Activated naive CD4-positive, alpha-beta T cell treated with anti-CD3 and anti-CD28 coated beads for 36 hours (primary cell): ENCODE measurements at places on chromosomes 1 and 21.
A peak's percentile ranks its signal among the peaks of the same experiment; 100 is the strongest.

- DNase-seq, result no peak
Observed at GRCh38 chr1:211705467-211706091, 30.2 kb upstream of the NEK2 start.

DNA sequence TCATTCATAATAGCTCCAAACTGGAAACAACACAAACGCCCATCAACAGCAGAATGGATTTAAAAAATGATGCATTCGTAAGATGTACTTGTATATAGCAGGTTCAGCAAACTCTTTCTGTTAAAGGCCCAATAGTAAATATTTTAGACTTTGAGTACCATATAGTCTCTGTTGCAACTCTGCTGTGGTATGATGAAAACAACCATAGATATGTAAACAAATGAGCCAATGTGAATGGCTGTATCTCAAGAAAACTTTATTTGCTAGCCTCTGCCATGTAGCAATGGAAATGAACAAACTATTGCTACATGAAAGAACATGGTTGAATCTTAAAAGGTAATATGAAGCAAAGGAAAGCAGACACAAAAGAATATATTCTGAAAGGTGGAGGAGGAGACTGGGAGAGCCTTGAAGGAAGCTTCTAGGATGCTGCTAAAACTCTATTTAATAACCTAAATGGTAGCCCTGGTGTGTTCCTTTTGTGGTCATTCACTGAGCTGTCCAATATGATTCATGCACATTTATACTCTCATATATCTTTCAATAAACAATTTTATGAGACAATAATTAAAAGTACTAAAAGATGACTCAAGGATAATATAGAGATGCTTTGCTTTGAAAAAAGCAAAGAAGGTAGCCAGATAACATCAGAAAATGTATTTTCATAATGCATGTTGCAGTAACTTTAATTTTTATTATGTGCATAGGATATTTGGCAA lies 29.1 kb upstream of the FMO3 start:
- DNase-seq, result no peak

- no peak for DNase-seq
Observed at GRCh38 chr1:44270686-44271628, 57.7 kb downstream of the DMAP1 start.

DNA sequence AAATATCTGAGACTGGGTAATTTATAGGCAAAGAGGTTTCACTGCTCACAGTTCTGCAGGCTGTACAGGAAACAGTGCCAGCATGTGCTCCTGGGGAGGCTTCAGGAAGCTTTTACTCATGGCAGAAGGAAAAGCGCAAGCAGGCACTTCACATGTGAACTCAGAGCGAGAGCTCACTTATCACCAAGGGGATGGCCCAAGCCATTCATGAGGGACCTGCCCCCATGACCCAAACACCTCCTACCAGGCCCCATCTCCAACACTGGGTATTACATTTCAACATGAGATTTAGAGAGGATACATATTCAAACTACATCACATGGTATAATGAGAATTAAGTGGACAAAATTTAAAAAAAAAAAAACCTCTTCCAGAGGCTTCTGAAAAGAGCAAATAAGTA lies 13.7 kb downstream of the WASF2 start:
- DNase-seq, result peak; percentile 74

DNA sequence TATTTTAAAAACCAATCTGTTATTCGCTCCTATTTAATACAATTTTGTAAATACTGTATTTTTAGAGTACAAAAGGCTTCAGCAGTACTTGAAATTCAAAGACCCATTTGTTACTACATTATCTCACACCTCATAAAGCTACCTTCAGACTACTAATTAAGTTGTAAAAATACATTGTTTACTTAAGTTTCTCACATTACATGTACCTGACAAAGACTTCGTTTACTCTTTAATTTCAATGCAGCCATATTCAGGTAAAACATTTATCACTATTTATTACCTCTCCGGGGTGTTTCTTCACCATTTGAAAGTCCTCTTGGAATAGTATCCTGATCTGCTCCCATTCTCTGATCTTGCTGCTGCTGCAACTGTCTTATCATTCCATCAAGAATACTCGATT lies 55.2 kb downstream of the BRWD1 start:
- no peak for DNase-seq

GRCh38 chr1:181264821-181265220 lies 176.3 kb downstream of the IER5 start:
- DNase-seq, result no peak

DNA sequence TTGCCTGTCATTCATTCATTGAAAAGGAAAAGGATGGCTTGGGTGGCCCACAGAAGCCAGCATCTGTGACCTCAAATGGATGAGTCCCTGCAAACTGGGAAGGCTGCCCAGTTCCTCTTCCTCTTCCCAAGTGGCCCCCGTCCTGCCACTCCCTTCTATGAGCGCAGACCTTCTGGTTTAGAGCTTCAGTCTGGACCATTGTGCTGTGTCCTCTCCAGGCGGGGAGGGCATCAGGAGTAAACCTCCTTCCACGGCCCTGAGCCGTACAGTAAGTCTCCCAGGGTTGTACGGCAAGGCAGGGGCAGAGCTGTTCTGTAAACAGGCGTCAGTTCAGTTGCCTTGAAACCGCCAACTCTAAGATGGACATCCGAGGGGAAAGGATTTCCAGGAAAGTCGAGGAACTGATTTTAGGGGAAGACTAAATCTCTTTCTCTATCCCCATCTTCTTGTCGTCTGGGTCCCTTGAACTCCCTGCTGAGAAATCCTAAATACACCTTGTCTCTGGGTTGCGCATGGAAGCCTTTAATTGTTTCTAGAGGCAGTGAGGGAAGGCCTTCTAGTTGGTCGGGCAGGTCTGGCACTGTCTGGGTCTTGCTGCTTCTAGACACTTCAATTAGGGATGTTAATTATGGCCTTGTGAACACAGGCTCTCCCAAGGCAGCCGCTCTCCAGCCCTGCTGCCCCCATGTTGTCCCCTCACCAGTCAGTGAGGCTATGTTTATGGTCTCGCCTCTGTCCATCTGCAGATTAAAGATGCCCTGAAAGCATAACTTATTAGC lies 22.1 kb downstream of the SOX13 start:
- no peak for DNase-seq

DNA sequence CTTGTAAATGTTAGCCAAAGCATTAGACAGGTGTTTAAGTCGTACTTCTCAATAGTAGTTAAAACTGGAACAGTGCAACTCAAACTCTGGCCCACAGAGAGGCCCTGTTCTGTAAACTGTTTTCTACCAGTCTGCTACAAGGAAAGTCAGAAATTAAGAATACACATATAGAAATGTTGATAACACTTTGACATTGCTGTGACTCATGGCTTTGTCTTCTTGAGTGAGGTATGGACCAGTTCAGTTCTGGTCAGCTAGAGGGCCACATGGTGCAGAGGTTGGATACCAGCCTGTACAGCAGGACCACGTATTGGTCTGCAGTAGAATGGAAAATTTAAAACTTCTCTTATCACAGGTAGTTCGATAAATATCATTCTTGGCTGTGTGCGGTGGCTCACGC lies 22.3 kb downstream of the ZBTB8B start:
- DNase-seq, result no peak

DNA sequence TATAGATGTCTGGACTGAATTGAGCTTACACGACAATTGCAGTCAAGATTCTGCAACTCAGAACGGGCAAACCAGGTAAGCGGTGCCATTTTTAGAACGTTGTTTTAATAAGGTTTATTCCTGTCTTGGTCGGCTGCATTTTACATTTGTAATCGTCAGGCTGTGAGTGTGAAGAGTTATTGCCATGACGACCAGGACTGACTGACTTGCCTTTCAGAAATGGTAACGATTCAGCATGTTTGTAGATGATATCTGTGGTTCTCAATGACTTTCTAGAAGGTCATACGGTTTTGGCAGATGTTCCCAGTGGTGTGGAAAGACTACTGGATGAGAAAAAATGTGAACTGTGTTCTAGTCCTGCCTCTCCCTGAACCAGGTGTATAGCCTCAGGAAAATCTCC lies 271.3 kb upstream of the B3GALT2 start:
- no peak for DNase-seq

DNA sequence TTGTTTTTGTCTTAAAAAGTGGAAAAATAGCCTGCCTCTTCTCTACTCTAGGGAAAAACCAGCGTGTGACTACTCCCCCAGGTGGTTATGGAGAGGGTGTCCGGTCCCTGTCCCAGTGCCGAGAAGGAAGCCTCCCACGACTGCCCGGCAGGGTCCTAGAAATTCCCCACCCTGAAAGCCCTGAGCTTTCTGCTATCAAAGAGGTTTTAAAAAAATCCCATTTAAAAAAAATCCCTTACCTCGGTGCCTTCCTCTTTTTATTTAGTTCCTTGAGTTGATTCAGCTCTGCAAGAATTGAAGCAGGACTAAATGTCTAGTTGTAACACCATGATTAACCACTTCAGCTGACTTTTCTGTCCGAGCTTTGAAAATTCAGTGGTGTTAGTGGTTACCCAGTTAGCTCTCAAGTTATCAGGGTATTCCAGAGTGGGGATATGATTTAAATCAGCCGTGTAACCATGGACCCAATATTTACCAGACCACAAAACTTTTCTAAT lies 35.0 kb upstream of the TDRD10 start:
- peak; percentile 33 for DNase-seq

DNA sequence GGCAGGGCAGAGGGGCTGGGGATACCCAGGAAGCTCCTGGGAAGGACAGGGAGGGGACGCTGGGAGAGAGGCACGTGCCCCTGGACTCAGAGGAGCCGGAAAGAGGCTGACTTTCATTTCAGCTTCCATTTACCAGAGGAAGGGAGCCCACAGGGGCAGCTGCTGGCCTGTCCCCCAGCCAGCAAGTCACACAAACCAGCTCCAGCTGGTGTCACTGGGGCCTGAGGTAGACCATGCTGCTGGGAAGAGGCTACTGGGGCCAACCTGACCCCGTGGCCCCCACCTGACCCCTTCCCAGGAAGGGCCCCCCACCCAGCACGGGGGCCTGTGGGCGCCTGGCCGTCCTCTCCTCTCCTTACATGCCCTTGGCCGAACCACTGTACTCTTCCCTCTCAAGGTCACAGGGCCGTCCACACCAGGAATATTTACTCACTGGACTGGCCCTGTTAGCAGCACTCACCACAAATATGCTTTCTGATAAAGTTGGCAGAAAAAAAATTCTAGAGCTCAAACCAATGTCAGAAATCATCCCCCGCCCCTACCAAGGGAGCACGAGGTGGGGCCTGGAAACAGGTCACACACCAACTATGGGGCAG lies 110.5 kb downstream of the CASZ1 start:
- DNase-seq, result no peak

DNA sequence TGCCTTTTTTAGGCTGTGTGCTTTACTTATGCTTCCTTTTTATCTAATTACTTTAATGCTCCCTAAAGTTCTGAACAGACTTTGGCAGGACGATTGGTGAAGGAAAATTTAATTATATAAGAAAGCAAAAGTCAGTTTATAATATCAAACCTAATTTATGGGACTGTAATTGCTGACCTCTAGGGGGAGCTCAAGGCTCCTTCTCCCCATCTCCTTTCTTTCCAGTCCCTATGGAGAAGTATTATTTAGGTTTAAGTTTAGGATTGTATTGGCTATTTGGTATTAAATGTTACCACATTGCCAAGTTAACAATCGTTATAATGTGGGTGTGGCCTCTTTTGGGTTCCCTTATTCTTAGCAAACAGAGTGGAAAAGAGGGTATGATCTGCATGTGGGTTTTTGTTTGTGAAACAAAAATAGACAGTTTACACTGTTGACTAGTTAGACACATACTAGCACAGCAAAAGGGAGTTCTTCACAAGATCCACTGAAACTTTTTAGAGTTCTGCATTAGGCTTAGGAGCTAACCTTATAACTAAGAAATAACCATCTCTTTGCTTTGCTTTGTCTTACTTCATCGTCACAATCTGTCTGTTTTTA lies 48.2 kb upstream of the TNFSF4 start:
- peak; percentile 30 for DNase-seq

- DNase-seq, result peak; percentile 37
Observed at GRCh38 chr1:155052439-155053395, 1.6 kb downstream of the ADAM15 start.

DNA sequence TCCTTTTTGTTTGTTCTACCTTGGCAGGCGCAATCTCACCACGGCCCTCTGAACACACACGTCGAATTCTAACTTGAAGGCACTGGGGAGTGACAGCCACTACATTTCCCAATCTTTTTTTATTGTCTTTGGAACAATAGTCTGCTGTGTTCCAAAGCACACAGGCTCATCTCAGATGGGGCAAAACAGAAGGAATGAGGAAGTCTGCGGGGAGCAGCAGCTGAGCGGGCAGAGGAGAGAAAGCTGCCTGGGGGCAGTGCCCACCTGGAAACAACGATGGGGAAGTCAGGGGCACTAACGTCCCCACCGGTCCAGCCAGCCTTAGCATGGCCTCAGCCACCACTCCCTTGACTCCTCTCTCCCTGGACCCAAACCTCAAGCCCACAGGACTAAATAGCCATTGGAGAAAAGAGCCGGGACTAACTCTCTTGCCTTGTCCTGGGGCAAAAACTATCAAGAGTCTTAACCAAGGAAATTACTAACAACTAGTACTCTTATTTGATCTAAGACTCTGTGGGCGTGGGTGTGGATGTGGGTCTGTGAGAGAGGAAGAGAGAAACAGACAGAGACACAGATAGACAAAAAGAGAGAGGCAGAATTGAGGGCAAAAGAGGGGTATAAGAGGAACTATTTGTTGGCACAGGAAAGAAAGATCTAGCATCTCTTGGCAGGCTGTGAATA lies 34.2 kb downstream of the SYF2 start:
- DNase-seq, result peak; percentile 11

- DNase-seq, result no peak
Observed at GRCh38 chr1:162678439-162678838, 46.2 kb downstream of the DDR2 start.

DNA sequence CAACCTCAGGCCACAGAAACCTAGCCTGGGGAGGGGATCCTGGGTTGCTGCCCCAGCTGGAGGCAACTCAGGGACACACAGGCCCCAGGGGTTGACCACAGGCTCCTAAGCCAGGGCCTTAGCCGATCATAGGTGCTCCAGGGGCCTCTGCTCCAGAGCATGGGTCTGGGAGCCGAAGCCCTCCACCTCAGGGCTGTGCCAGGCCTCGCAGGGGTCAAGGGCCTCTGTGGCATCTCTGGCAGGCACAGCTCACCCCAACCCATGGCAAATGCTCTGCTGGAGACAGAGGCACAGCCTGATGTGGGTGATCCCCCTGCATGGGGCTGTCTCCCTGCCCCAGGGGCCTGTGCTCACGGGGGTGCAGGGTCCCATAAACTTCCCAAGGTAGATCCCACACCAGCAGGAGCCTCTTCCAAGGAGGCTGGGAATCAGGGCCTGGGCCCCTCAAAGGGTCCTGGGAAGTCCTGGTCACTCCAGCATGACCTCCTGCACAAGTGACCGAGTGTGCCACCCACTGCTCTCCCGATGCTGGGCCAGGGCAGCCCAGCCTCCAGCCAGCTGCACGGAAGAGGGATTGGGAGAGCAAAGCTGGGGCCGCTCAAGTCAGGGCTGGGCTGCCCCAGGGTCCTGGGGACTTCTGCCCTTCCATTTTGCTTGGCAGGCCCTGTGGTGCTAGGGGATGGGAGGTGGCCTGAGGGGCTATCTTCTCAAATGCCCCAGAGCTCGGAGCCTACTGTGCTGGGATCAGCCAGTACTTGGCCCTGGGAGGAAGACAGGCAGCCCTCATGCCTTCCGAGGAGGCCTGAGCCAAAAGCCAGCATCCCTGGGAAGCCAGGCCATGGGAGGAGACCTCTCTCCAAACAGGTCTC lies 22.2 kb upstream of the PRSS38 start:
- DNase-seq, result no peak
